ENCODE measurements at places on chromosomes 5 and 9.

- no peak for DNase-seq
These were observed 45.2 kb upstream of the FAM240B start for GRCh38 chr9:38765101-38765500.

- DNase-seq = no peak
These were observed 232.1 kb upstream of the PCSK5 start for GRCh38 chr9:75658301-75658905.

DNA sequence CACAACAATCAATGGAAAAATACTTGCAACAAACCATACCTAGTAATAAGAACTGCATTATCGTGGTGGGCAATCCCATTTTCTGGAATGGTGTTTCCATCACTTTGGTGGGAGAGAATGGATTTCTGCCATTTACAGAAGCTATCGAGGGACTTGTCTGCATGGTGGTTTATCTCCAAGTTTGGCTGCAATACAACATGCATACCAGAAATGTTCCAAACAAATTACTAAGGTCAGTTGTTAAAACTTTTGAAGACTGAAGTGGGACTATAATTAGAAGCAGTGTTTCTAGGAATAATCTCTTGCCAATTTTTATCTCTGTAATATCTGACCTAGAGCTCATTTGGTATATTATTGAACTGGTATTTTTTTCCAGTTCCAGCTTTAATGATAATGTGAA, 30.3 kb downstream of the ADAMTS6 start:
- DNase-seq = no peak

DNA sequence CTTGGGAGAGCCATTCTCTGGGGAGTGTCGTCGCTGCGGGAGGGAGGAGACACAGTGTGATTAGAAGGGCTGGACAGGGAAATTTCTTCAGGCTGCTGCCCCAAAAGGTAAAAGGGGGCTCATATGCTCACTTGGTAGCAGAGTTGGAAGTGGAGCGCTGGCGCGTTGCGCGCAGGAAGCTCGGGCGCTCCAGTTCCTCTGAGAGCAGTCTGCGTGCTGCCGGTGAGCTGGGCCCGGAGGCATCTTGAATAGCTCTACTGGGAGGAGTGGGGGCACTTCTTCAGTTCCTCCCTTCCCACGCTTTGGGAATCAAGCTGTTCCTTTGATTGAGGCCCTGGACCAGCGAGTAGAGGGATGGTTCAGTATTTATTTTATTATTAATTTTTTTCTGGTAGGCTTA, 2.7 kb downstream of the RXFP3 start:
- no peak for DNase-seq

GRCh38 chr9:137366891-137367381, 56.0 kb downstream of the EXD3 start:
- DNase-seq = no peak

GRCh38 chr9:88973281-88974045, 17.8 kb upstream of the S1PR3 start:
- no peak for DNase-seq

DNA sequence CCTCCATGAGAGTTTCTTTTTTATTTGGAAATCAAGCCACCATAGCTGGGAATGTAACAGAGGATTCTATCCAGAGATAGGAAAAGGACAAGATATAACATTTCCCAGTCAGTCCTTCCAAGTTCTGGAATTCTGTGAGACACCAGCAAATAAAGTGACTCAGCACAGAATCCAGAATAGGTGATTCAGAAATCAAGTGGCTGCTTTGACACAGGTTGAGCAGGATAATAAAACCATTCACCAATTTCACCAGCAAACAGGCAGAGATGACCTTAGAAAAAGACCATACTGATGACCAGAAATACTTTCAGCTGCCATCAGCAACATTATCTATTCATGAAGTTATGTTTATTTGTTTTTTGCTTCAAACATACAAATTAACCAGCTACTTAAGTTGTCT, 491.5 kb upstream of the TUSC1 start:
- DNase-seq = no peak

GRCh38 chr9:136170006-136170901, 34.7 kb downstream of the LHX3 start:
- DNase-seq = no peak

DNA sequence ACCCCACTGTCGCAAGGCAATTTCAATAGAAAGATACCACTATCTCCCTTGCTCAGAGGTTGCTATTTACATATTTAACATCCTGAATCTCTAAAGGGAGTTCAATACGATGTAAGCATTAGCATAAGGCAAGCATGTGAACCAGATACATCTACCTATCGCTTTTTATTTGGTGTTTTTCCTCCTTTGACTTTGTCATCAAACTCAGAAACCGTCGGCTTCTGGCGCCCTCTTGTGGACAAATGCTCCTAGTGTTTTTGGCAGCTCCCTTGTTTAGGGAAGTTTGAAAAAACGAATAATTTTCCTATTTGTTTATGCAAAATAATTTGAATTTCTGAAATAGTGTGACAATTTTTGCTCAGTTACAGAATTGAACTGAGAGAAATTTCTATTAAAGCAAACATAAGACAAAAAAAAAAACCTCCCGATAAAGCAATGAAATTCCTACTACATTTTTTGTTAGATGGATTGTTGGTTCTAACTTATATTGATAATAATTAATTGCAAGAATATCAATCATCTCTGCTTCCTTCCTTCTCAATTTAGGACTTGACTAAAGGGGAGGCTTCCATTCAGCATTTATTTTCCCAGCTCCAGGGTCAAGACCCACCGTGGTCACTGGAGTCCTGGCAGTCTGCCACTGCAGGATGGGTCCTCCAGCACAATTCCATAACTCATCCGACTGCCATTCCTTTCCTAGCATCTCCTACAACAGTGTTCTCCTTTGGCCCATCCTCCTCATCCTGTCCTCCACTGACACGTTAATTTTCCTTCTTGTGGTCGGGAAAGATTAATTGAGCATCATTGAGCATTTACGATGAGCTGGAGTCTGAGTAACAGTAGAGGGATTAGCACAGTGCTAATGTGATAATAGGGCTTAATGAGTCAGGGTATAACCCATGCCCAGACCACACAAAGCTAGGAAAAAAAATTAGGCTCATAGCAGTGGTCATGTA, 131.8 kb upstream of the CHD1 start:
- no peak for DNase-seq

- DNase-seq = no peak
These were observed 11.5 kb upstream of the IRX4 start for GRCh38 chr5:1894243-1894642.

DNA sequence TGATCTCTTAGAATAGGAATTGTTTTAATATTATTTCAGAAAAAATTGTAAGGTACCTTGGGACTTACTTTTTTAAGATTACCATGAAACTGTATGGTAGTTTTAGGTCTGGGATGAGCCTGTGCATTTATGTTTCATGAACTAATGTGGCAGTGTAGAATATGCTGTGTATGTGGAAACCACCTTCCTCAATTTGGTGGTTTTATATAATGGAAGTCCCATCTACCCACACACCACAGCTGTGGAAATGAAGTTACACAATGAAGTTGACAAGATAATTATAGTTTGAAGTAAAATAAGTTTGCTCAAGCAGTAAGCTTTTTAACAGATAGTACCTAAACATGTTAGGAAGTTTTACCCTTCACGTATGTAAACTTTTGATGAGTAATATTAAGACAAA, 24.4 kb downstream of the WDR36 start:
- no peak for DNase-seq

DNA sequence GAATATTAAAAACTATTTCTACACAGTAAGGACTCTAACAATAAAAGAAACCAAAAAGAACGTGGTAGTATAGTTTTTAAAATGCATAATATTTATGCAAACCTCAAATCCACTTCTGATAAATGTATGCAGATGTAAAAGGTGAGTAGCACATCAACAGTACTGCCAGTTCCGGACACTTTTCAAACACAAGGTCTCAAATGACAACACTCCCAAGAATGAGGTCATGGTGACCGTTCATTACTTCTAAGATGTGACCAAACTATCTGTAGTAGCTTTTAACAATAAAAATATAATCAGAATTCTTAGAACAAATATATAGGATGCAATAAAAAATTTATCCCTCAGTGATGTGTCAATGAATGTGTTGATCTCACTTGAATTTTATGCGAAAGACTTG, 238.7 kb upstream of the NREP start:
- DNase-seq = no peak

DNA sequence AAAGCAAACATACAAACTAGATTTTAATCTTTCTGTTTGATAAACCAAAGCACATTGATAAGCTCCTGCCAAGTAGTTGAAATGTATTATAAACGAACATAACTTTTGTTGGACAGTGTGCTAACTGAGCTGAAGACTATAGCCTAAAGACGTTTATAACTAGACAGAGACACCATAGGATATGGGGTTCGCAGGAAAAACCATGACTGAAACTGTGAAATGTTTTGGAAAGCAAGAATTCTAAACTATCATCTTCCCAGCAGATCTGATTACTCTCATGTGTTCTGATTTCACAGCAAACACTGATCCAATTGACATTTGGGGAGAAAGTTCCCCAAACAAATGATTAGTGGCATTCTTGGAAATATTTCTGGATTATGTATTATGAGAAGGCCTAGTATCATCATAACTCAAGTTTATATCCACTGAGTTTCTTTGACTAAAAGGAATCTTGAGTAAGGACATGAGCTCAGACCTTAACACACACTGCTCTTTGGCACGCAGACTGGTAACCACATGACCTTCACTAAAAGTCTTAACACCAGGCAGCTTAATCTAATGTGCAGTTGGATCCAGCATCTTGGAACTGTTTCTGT, 375.2 kb downstream of the ZNF608 start:
- no peak for DNase-seq

GRCh38 chr5:7884491-7885267, 15.7 kb downstream of the MTRR start:
- DNase-seq = no peak

GRCh38 chr9:137423514-137424291, 510 bp downstream of the NOXA1 start:
- no peak for DNase-seq

DNA sequence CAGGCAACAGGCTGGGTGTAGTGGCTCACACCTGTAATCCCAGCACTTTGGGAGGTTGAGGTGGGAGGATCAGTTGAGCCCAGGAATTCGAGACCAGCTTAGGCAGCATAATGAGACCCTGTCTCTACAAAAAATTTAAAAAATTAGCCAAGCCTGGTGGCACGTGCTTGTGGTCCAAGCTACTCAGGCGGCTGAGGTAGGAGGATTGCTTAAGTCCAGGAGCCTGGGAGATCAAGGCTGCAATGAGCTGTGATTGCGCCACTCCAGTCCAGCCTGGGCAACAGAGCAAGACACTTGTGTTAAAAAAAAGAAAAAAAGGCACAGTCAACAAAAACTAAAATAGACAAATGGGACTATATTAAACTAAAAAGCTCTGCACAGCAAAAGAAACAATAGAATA, 29.3 kb downstream of the ATP6V0E1 start:
- no peak for DNase-seq

DNA sequence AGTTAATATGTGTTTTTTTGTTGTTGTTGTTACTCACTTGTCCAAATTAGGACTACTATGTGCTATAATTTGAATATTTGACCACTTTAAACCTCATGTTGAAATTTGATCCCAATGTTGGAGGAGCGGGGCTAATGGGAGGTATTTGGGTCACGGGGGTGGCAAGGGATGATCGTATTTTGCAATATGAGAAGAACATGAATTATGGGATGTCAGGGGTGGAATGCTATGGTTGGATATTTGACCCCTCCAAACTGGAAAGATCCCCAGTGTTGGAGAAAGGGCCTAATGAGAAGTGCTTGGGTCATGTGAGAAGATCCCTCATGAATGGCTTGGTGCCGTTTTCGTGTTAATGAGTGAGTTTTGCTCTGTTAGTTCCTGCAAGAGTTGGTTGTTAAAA, 119.8 kb downstream of the NUDT12 start:
- DNase-seq = no peak

DNA sequence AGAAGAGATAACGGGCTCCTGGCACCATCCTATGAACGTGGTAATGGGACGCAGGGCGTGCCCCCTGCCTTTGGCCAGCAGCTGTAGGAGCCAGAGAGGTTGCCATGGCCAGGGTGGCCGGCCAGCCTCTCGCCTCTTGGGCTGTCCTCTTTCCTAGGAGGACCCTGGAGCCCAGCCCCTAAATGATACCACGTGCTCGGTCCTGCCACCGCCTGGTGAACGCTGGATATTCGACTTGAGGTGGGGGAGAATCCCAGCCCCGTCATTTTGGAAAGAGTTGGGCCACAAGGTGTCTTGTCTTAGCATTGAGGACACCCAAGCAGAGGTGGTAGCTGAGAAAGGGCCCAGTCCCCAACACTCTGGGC, 391 bp upstream of the NRG2 start:
- no peak for DNase-seq

- DNase-seq = no peak
These were observed 57.2 kb downstream of the CDC42SE2 start for GRCh38 chr5:131321066-131321465.

DNA sequence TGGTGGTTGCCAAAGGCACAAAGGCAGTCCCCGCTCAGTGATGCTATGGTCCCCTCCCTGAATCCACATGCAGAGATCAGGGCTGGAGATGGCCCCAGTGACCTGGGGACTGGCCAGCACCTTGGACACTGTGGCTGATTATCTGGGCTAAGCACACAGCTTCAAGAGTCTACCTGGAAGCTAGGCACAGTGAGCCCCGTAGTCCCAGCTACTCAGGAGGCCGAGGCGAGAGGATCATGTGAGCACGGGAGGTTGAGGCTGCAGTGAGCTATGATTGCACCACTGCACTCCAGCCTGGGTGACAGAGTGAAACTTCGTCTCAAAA, 8.3 kb upstream of the SCGB3A1 start:
- no peak for DNase-seq

GRCh38 chr9:87701491-87701890, 24.4 kb upstream of the CTSL start:
- DNase-seq = no peak

DNA sequence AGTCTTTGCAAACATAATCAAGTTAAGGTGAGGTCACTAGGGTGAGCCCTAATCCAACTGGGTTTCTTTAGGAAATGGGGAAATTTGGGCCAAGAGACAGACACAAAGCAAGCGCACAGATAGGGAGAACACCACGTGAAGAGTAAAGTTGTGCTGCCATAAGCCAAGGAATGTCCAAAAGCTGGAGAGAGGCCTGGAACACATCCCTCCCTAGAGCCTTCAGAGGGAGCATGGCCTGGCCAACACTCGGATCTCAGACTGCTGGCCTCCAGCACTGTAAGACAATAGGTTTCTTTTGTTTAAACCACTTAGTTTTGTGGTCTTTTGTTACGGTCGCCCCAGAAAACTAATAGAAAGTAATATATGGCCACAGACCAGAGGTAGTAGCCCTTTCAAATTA, 8.1 kb upstream of the ROR2 start:
- no peak for DNase-seq

DNA sequence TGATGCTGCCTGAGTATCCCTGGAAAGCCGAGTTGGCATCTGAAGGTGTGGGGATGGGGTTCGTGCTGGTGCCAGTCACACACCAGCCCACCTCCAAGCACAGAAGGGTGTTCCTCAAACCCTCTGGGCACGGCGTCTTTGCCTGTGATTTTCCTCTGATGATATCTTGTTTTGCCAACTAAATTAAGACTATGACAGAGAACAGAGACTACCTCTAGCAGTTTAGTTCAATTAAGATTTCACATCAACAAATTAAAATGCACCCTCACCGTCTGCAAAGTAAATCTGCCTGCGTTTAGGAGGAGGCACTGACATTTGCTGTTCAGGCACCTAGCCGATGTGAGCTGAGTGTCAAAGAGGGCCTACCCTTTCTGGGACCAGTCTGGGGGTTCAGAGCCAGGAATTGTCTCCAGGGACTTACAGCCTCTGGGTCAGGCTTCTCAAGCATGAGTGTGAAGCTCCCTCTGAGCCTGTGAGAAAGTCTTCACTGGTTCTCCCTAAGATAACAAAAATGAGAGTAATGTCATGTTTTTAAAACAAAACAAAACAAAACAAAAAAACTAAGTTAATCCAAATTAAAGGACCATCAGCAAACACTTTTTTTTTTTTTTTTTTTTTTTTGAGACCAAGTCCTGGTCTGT, 55.4 kb upstream of the CTNNA1 start:
- DNase-seq = no peak
